ENCODE measurements at places on chromosomes 1 and 21.

DNA sequence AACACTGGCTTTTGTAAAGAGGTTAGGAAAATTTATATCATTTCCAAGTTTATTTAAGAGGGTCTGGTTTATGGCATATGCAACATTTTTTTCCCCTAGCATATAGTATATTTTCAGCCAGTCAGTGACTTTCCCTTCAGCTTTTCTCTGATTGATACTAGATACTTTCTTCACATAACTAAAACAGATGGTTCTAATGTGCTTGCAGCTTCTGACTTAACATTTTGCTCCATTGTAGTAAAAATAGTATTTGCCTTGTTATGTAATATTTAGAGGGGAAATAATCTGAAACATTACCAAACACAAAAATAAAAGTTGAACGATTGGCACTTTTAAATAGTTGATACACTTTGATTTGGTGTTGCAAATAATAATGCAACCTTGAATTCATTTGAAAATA is 191.7 kb downstream of the GPR52 start:
- no peaks in the 10 kb centered on the region for H3K27me3 ChIP-seq
- no peak for DNase-seq
- H3K36me3 ChIP-seq = peaks cover 13% of the 10 kb centered on the region
- peaks cover 2% of the 10 kb centered on the region for H3K4me1 ChIP-seq
- no peak overlapping the region for H3K27ac ChIP-seq
- H3K4me3 ChIP-seq = no peak overlapping the region

GRCh38 chr1:24770881-24771280 is 25.6 kb downstream of the CLIC4 start:
- H3K4me1 ChIP-seq = peaks cover 13% of the 10 kb centered on the region
- no peak overlapping the region for H3K4me3 ChIP-seq
- H3K27me3 ChIP-seq = no peaks in the 10 kb centered on the region
- no peak for DNase-seq

DNA sequence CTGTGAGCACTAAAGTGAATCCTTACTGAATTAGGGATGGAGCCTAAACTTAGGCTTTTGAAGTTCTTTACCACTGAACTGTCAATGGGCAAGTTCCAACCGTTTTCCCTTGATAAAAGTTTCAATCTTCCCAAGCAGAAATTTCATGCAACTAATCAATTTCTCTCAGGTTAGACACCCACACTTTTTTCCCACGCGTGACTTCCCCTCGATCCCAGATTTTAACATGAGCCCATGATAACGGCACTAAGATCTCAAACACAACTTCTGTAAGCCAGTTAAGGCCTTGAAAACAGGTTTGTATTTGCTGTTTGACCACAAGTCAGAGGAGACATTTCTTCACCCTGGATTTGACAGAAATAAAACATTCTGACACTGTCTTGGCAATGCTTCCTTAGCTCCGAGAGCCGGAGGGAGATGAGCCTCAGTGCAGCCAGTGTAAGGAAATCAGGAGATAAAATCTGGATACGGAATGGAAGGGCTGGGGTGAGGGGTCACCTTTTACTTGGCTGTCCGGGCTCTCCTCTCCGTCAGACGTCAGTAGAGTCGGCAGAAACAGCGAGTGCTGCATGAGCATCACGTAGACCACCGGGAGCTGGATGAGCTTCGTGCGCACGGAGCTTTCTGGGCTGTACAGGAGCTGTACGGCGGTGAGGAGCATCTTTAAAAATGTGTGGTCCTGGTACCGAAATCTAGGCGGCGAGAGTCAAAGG is 39.7 kb downstream of the MRAP start:
- H3K4me1 ChIP-seq = no peaks in the 10 kb centered on the region
- H3K4me3 ChIP-seq = no peak overlapping the region
- no peak overlapping the region for H3K27ac ChIP-seq
- H3K36me3 ChIP-seq = peaks cover 64% of the 10 kb centered on the region
- no peak for DNase-seq

- no peak overlapping the region for H3K4me3 ChIP-seq
- no peak for DNase-seq
- H3K36me3 ChIP-seq = no peaks in the 10 kb centered on the region
- H3K27ac ChIP-seq = no peak overlapping the region
- H3K27me3 ChIP-seq = no peaks in the 10 kb centered on the region
Observed at GRCh38 chr1:240599830-240600229, 12.1 kb downstream of the GREM2 start.

- no peaks in the 10 kb centered on the region for H3K27me3 ChIP-seq
- H3K4me1 ChIP-seq = no peaks in the 10 kb centered on the region
- H3K4me3 ChIP-seq = no peak overlapping the region
- H3K27ac ChIP-seq = no peak overlapping the region
- H3K36me3 ChIP-seq = no peaks in the 10 kb centered on the region
- no peak for DNase-seq
Observed at GRCh38 chr1:183721041-183721440, 67.9 kb upstream of the APOBEC4 start.

- no peak overlapping the region for H3K4me3 ChIP-seq
- H3K27me3 ChIP-seq = peaks cover 5% of the 10 kb centered on the region
- no peaks in the 10 kb centered on the region for H3K4me1 ChIP-seq
- H3K27ac ChIP-seq = no peak overlapping the region
- no peak for DNase-seq
Observed at GRCh38 chr1:57058652-57059501, 93.1 kb upstream of the C8B start.

- DNase-seq = no peak
- no peak overlapping the region for H3K4me3 ChIP-seq
- no peak overlapping the region for H3K27ac ChIP-seq
- peaks cover 2% of the 10 kb centered on the region for H3K36me3 ChIP-seq
- no peaks in the 10 kb centered on the region for H3K4me1 ChIP-seq
Observed at GRCh38 chr21:32448803-32449594, 36.5 kb downstream of the EVA1C start.

DNA sequence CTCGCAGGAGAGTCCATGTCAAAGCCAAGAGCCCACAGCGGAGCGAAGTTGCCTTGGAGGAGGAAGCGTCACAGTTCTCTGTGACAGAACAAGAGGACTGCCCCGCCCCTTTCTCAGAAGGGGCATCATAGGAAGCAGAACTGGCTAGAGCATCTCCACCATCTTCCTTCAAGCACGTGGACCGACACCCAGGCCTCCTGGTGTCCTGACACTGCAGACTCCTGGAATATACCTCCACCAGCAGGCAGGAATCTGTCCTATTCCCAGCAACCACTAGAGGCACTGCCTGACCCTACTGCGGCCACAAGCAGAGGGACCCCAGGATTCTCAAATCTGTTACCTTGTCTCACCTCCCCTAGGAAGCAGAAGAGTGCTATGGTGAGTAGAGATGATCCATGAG is 37.8 kb downstream of the GPA33 start:
- no peaks in the 10 kb centered on the region for H3K27me3 ChIP-seq
- no peak overlapping the region for H3K27ac ChIP-seq
- H3K4me1 ChIP-seq = no peaks in the 10 kb centered on the region
- H3K36me3 ChIP-seq = no peaks in the 10 kb centered on the region

DNA sequence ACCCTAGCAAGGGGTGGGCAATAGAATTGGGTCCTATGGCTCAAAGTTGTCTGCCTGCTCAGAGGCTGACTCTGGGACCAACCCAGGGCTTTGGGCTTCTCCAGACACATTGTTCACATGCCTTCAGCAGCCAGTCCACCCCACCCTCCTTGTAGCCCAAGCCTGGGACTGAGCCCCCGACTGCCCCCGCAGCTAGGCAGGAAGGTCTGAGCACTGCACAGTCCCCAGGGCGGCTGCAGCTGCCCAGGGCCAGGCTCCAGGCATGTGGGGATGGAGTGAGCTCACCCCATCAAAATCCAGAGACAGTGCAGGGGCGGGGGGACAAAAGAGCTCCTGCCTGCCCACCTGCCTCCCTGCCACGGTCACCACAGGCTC is 35.6 kb downstream of the HSPG2 start:
- H3K27ac ChIP-seq = no peak overlapping the region
- no peak overlapping the region for H3K4me3 ChIP-seq
- no peaks in the 10 kb centered on the region for H3K27me3 ChIP-seq

DNA sequence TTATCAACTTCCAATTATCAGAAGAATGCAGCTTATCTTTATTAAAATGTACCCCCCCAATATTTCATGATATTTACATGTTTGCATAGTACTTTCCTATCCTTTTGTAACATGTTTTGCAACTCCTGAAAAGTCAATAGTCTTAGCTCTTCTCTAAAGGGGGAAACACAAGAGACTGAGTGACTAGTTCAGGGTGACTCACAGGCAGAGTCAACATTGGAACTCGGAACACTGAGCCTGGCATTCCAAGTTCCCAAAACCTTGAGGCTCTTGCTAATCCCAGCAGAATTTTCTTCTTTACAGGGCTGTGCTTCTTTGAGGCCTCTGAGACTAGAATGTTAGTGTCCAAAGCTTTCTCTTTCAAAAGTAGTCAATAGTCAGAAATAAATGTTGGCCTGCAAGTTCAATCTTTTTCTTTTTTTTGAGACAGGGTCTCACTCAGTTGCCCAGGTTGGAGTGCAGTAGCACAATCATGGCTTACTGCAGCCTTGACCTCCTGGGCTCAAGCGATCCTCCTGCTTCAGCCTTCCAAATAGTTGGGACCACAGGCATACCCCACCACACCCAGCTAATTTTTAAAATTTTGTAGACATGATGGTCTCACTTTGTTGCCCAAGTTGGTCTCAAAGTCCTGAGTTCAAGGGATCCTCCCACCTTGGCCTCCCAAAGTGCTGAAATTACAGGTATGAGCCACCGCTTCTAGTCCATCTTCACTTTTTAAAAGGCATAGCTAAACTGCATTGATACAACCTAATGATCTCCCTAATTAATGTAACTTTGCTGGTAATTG is 37.5 kb downstream of the ZNF281 start:
- H3K36me3 ChIP-seq = peaks cover 1% of the 10 kb centered on the region
- DNase-seq = no peak
- H3K4me1 ChIP-seq = no peaks in the 10 kb centered on the region
- no peaks in the 10 kb centered on the region for H3K27me3 ChIP-seq
- no peak overlapping the region for H3K4me3 ChIP-seq
- no peak overlapping the region for H3K27ac ChIP-seq

GRCh38 chr1:22229379-22229778 is 86.5 kb upstream of the WNT4 start:
- peaks cover 3% of the 10 kb centered on the region for H3K27me3 ChIP-seq
- H3K27ac ChIP-seq = no peak overlapping the region
- no peak for DNase-seq
- no peaks in the 10 kb centered on the region for H3K4me1 ChIP-seq
- H3K4me3 ChIP-seq = no peak overlapping the region

- H3K4me1 ChIP-seq = no peaks in the 10 kb centered on the region
- H3K27me3 ChIP-seq = no peaks in the 10 kb centered on the region
- no peak within 1 kb of the TSS for H3K27ac ChIP-seq
- no peaks in the 10 kb centered on the region for H3K36me3 ChIP-seq
- no peak within 1 kb of the TSS for H3K4me3 ChIP-seq
Observed at GRCh38 chr1:2476061-2476999, at the start of gene PLCH2. TSS of gene PLCH2 (plus strand) at chr1:2476289. CDS start at chr1:2476589, 300 bp downstream.

- no peaks in the 10 kb centered on the region for H3K36me3 ChIP-seq
- H3K4me3 ChIP-seq = no peak overlapping the region
- H3K27ac ChIP-seq = no peak overlapping the region
- no peak for DNase-seq
- H3K27me3 ChIP-seq = peaks cover 28% of the 10 kb centered on the region
Observed at GRCh38 chr1:8218351-8219092, 99.4 kb upstream of the SLC45A1 start.

DNA sequence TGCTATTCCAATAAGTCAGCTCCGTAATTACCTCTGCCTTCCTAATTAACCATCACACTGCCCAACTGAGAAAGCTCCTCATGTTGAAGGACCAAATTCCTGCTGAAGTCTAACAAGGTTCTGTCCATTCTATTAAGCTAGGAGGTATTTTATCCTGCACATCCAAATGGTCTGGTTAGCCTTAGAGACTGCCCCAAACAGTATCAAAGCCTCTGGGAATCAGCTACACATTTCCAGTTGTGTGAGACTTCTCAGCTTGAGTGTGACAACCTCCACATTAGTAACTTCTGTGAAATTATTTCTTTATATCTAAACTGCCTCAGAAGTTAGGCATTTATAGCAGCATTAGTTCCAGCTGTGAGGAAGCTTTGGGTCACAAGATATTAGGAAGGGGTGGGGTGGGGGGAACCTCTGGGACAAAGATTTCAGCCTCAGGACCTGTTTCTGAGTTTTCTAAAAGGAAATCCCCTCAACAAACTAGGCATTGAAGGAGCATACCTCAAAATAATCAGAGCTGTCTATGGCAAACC is 150.5 kb upstream of the DUSP10 start:
- no peaks in the 10 kb centered on the region for H3K36me3 ChIP-seq
- no peak overlapping the region for H3K27ac ChIP-seq
- peaks cover 10% of the 10 kb centered on the region for H3K27me3 ChIP-seq
- no peak for DNase-seq
- no peak overlapping the region for H3K4me3 ChIP-seq

DNA sequence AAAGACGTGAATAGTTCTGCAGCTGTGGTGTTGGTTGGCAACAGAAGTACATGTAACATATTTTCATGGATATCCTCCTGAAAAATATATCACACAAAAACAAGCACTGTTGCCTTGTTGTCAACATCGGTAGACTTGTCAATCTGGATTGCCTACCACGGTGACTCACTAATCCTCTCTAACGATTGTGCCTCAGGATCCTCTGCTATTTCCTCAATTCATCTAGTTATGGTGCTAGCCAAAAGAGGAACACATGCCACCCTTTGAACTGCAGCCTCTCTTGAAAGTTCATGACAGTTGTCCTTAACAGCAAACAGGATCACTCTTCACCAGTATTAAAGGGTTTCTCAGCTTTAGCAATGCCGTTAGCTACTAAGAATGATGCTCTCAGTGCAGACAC is 25.7 kb downstream of the RASAL2 start:
- no peaks in the 10 kb centered on the region for H3K36me3 ChIP-seq
- H3K27ac ChIP-seq = no peak overlapping the region
- H3K4me3 ChIP-seq = no peak overlapping the region
- no peaks in the 10 kb centered on the region for H3K4me1 ChIP-seq

DNA sequence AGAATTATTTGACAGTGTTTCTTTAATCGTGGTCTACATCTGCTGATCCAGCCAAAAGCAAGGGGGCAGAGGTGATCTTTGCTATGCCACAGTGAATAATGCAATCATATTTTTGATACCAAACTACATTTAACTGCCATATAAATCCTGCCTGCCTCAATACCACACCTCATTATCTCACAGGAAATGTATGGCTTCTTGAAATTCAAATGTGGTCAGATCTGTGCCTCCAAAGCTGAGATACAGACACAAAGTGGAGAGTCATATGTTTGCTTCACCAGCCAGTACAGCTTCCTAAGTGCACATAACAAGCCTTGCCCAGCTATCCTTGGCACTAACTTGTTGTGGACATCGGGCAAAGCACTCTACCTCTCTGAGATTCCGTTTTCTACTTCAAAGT is 250.0 kb upstream of the NFIA start:
- H3K27me3 ChIP-seq = peaks cover 32% of the 10 kb centered on the region
- no peak for DNase-seq
- no peaks in the 10 kb centered on the region for H3K36me3 ChIP-seq
- no peaks in the 10 kb centered on the region for H3K4me1 ChIP-seq
- H3K27ac ChIP-seq = no peak overlapping the region
- no peak overlapping the region for H3K4me3 ChIP-seq

Data from activated naive CD4-positive, alpha-beta T cell treated with anti-CD3 and anti-CD28 coated beads for 36 hours (primary cell).